KG1 (cell line): ENCODE measurements at places on chromosomes 1 and 21.

GRCh38 chr1:180851995-180852887 lies 60.5 kb upstream of the KIAA1614 start:
- peak; percentile 12 for DNase-seq

DNA sequence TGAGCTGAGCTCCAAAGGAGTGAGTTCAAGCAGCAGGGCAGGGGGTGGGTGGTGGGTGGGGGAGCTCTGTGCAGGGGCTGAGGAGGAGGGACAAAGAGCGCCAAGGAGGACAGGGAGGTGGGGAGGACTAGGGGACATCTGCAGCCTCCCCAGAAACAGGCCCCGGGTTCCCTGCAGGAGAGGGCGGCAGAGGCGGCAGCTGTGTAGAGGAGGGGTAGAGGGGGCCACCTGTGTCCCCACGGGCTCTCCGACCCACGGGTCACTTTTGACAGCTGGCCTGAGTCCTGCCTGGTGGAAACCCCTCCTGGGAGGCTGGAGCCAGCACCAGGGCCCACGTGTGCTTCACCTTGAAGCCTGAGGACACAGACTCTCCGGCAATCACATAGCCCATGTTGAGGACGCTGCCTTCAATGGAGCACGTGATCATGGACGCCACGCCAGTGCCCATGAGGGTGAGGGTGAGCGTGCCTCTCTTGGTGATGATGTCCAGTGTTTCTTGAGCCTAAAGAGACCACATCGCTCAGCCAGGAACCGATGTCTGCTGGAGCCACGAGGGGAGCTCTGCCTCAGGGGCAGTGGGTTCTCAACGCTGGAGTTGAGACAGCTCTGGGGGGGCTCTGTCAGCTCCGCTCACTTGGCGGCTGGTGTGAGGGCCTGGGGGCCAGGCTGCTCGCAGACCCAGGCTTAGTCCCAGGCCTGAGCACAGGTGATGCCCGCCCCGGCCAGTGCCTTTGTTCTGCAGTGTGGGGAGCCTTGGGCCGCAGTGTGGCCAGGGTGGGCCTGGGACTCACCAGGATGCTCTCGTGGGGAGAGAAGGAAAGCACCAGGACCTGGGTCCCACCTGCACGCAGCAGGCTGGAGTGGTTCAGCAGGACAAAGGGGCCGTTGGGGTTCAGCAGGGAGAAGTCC lies 6.6 kb upstream of the TMEM52 start:
- DNase-seq = no peak

DNA sequence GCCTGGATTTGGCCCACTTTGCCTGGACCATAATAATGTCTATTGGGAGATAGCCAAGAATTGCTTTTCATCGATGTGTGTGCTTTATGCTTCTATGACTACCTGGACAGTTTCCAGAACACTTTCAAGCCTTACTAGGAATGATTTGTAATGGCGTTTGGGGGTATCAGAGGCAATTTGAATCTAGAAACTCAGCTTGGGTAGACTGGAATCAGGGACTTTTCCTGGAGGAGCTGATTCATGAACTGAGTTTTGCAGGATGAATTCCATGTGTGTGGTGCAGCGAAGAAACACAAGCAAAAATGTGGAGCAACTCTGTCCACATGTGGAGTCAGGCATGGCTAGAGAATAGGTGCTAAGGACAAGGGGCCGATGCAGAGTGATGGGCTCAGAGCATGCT lies 11.9 kb upstream of the TMEM61 start:
- no peak for DNase-seq

- no peak for DNase-seq
Measured at GRCh38 chr1:197222025-197222685, 45.9 kb upstream of the CRB1 start.

- no peak for DNase-seq
Measured at GRCh38 chr1:107690491-107690890, 274.5 kb downstream of the VAV3 start.

GRCh38 chr1:31742462-31743212 lies 21.5 kb downstream of the ADGRB2 start:
- no peak for DNase-seq

GRCh38 chr1:205504311-205505075 lies at the start of gene CDK18:
Gene CDK18 (plus strand): TSS chr1:205504669. CDS start chr1:205523168, 18,499 bp downstream.
- no peak for DNase-seq

DNA sequence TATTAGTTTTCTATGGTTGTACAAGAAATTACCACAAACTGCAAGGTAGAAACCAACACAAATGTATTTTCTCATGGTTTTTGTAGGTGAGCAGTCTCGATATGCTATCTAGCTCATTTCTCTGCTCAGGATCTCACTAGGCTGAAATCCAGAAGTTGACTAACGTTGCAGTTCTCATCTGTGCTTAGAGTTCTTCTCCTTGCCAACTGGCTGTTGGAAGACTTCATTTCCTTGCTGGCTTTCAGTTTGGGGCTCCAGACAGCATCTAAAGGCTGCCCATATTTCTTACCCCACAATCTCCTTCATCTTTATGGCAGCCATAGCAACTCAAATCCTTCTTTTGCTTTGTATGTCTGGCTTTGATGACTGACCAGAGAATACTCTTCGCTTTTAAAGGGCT lies 362.6 kb upstream of the ADGRL4 start:
- no peak for DNase-seq

GRCh38 chr1:11558276-11558675 lies 79.3 kb downstream of the DISP3 start:
- no peak for DNase-seq

- DNase-seq = no peak
Measured at GRCh38 chr1:156474966-156475365, 25.6 kb downstream of the MEF2D start.

GRCh38 chr1:85504417-85504816 lies 39.5 kb upstream of the DDAH1 start:
- no peak for DNase-seq

DNA sequence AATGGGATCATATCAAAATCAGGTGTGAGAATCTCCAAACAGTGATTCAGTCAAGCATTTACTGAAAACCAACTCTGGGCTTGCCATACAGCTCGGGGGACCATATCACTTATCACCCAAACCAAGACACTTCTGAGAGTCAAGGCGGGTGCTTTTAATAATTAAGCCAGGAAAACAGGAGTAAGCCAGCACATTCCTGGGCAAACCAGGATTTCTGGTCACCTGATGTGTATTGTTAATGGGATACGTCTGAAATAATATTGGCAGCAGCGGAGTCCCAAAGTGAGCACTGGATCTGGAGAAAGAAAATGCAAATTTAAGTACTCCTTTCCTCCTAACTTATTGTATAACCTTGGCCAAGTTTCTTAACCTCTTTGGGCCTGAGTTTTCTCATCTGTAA lies 17.6 kb downstream of the OSCP1 start:
- no peak for DNase-seq

DNA sequence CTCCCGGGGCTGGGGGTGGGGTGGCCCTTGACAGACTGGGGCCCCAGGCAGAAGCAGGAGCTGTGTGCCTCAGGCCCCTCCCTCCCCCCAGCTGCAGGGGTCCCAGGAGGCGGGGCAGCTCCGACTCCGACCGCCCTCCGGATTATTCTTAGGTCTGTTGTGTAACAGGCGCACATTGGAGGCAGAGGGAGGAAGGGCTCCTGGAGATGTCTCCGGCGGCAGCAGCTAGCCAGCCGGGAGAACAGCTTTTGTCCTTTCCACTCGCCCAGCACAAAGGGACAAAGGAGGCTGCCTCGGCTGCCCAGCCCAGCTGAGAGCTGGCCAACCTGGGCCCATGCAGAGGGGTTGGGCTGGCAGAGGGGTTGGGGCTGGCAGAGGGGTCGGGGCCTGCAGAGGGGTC lies 29.7 kb upstream of the PLCH2 start:
- no peak for DNase-seq

- no peak for DNase-seq
Measured at GRCh38 chr1:153549741-153550397, 811 bp upstream of the S100A3 start.

- DNase-seq = no peak
Measured at GRCh38 chr1:201608635-201609395, 69.9 kb downstream of the NAV1 start.

GRCh38 chr1:54028306-54029251 lies 10.6 kb upstream of the LDLRAD1 start:
- DNase-seq = no peak

GRCh38 chr1:67053785-67054772 lies at the start of gene SLC35D1:
Gene SLC35D1 (minus strand): TSS chr1:67054148. CDS start chr1:67054013, 135 bp downstream.
- DNase-seq = peak; percentile 60
